ENCODE measurements at places on chromosomes 1 and 21.
A peak's percentile ranks its signal among the peaks of the same experiment; 100 is the strongest.

- no peaks in the 10 kb centered on the region for H3K36me3 ChIP-seq
- H3K27ac ChIP-seq: no peak overlapping the region
- H3K4me3 ChIP-seq: no peak overlapping the region
- no peaks in the 10 kb centered on the region for H3K4me1 ChIP-seq
These were observed 105.9 kb downstream of the LAMC2 start for GRCh38 chr1:183291802-183292514.

- no peak overlapping the region for H3K27ac ChIP-seq
- no peak for DNase-seq
- H3K27me3 ChIP-seq: no peaks in the 10 kb centered on the region
- no peaks in the 10 kb centered on the region for H3K4me1 ChIP-seq
These were observed 408.4 kb downstream of the NTNG1 start for GRCh38 chr1:107549152-107549810.

DNA sequence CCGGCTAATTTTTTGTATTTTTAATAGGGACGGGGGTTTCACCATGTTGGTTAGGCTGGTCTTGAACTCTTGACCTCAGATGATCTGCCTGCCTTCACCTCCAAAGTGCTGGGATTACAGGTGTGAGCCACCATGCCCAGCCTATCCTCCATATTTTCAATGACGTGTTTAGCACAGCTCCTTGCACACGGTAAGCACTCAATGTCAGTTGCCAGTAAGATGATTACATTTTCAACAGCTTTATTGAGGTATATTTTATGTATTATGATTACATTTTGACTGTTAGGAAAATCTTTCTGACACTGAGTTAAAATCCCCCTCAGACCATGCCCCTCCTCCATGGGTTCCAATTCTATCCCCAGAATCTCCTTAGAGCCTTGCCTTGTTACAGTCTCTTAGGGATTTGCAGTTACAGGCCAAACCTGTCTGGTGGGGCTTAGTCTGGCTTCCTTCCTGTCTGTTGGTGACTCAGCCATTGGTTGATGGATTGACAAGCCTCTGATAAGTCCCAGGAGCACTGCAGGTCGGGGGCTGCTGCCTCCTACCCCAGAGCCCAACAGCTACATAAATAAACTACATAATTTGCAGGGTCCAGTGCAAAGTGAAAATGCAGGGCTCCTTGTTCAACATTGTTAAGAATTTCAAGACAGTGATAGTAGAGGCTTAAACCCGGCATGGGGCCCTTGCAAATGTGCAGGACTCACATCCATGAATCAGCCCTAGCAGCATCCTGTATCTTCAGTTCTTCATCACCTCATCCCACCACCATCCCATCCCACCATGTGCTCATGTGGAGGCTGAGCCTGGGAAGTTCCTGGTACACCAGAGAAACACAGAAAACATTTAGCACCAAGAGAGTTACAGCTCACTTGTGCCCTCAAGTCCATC, 23.4 kb downstream of the COA7 start:
- no peaks in the 10 kb centered on the region for H3K27me3 ChIP-seq
- no peaks in the 10 kb centered on the region for H3K4me1 ChIP-seq
- no peak overlapping the region for H3K4me3 ChIP-seq
- no peak for DNase-seq
- H3K36me3 ChIP-seq: no peaks in the 10 kb centered on the region
- no peak overlapping the region for H3K27ac ChIP-seq

DNA sequence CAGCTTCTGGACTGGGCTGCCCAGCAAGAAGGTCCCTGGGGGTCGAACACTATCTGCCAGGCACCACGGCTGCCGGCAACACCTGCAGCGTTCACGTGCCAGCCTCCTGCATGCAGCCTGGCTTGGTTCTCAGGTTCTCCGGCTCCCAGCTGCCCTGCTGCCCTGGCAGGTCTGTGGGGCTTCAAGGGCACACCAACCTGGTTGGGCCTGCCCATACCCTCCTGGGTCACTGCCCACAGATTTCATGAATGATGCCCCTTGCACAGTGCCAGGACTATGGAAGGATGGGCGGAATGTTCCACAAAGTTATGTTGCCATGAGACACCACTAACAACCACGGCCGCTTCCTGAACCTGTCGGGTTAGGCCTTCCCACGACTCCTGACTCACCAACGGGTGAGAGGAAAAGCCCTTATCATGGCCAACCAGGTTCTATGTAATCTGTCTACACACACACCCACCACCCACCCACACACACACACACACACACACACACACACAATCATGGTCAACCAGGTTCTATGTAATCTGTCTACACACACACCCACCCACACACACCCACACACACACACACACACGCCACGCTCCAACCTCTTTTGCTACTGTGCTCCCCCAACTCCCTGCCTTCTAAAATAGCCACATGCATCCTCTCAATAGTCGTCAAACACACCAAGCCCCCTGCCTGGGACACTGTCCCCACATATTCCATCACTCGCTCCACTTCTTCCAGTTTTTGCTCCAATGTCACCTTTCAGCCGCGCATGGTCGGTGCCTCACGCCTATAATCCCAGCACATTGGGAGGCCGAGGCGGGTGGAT, 32.2 kb downstream of the HSPG2 start:
- H3K4me3 ChIP-seq: no peak overlapping the region
- H3K27ac ChIP-seq: no peak overlapping the region
- no peaks in the 10 kb centered on the region for H3K27me3 ChIP-seq
- H3K4me1 ChIP-seq: peaks cover 35% of the 10 kb centered on the region
- no peaks in the 10 kb centered on the region for H3K36me3 ChIP-seq

DNA sequence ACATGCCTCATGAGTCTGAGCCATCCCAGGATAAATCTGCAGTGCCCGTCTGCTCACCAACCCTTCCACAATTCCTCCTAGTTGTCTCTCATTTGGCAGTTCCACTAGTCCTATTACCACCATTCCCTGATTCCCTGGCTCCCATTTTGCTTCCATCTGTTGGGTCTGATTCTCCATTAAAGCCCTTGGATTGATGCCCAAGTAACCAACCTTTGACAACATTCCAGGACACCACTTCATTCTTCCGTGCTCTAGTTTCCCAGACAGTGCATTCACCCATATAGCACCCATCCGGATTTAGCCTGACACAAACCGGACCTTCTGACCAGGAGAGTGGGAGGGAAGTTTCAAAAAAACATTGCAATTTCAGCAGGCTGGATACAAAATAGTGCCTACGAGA, 189.4 kb upstream of the PALMD start:
- no peak for DNase-seq
- H3K36me3 ChIP-seq: no peaks in the 10 kb centered on the region
- H3K27me3 ChIP-seq: no peaks in the 10 kb centered on the region
- H3K27ac ChIP-seq: no peak overlapping the region

DNA sequence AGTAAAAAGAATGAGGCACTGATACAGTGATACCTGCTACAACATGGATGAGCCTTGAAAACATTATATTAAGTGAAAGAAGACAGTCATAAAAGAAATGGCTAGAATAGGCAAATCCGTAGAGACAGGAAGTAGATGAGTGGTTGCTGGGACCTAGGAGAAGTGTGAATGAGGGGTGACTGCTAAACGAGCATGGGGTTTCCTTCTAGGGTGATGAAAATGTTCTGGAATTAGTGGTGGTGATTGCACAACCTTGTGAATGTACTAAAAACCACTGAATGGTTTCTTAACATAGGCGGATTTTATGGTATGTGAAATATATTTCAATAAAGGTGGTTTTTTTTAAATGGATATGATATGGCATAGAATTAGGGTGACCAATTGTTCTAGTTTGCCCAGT, 12.6 kb upstream of the SERINC2 start:
- DNase-seq: no peak
- H3K27me3 ChIP-seq: no peaks in the 10 kb centered on the region
- no peaks in the 10 kb centered on the region for H3K36me3 ChIP-seq
- no peaks in the 10 kb centered on the region for H3K4me1 ChIP-seq
- no peak overlapping the region for H3K4me3 ChIP-seq

DNA sequence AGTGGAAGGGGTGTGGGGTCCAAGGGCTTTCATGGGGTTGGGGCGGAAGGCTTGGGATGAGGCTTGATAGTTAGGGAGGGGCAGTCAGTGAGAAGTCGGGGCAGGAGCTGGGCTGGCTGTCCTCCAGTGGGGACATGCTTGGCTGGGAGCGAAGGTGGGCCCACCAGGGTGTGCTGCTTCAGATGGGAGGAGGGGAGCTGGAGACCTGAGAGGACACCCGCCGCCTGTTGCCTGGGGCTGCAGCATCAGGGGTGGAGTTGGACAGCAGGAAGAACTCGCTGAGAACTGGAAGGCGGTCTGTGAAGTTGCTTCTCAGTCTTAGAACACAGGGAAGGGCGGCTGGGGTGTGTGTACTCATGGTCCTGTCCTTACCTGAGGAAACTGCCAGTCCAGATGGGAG, 1.6 kb downstream of the THEM5 start:
- no peaks in the 10 kb centered on the region for H3K36me3 ChIP-seq
- H3K27me3 ChIP-seq: no peaks in the 10 kb centered on the region
- no peaks in the 10 kb centered on the region for H3K4me1 ChIP-seq

GRCh38 chr1:16156848-16157495, 1.1 kb upstream of the EPHA2 start:
- peaks cover 4% of the 10 kb centered on the region for H3K36me3 ChIP-seq
- peaks cover 43% of the 10 kb centered on the region for H3K4me1 ChIP-seq
- H3K27ac ChIP-seq: peak overlapping the region; percentile 100
- no peaks in the 10 kb centered on the region for H3K27me3 ChIP-seq
- DNase-seq: no peak
- H3K4me3 ChIP-seq: peak overlapping the region; percentile 91

DNA sequence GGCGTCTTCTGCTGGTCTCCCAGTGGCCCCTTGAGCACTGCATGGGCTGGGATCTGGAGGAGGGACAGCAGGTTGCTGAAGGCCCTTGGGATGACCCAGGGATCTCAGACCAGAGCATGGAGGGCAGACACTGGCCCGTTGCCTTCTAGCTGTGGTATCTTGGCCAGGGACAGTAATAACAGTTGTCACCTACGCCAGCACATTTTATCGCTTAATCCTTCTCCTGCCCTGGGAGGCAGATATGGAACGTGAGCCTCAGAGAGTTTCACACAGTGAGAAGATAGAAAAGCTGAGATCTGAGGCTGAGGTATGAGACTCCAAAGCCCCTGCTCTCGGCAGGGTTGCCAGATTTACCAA, 40.1 kb upstream of the RD3 start:
- H3K4me1 ChIP-seq: no peaks in the 10 kb centered on the region
- H3K27ac ChIP-seq: no peak overlapping the region
- H3K4me3 ChIP-seq: no peak overlapping the region
- no peak for DNase-seq

DNA sequence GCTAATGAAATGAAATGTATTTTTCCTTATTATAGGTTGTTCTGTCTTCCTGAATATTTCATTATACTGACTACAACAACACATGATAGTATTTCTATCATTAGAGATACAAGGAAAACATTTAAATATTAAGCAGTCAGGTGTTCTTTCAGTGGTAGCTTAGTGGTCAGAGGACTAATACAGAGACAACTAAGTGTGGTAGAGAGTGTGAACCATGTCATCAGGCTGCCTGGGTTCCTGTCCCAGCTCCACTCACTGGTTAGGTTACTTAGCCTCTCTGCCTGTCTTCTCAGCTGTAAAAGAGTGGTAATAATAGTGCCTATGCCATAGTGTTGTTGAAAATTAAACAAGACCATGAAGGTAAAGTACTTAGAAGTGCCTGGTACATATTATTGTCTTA, 3.9 kb downstream of the UAP1 start:
- H3K27me3 ChIP-seq: no peaks in the 10 kb centered on the region
- 0 out of 2 replicates have a peak overlapping the region, but pooled peaks have one; percentile 95 for H3K4me3 ChIP-seq
- DNase-seq: no peak
- no peak overlapping the region for H3K27ac ChIP-seq
- H3K4me1 ChIP-seq: peaks cover 22% of the 10 kb centered on the region

DNA sequence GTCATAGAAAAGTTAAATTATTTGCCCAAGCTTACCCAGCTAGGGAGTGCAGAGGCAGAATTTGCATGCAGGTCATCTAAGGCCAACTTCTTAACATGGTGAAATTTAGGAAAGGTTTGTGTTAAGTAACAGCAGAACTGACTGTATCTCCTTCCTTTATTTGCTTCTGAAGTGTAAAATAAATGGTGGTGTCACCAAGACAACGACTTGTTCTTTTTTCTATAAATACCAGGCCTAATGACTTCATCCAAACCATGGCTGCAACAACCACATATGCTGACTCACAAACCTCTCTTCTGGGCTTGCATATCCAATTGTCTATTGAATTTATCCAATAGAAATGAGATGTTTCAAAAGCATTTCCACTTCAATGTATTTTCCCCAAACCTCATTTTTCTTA, 19.1 kb downstream of the COL24A1 start:
- H3K36me3 ChIP-seq: no peaks in the 10 kb centered on the region
- no peaks in the 10 kb centered on the region for H3K4me1 ChIP-seq
- H3K4me3 ChIP-seq: no peak overlapping the region
- DNase-seq: no peak
- peaks cover 18% of the 10 kb centered on the region for H3K27me3 ChIP-seq
- no peak overlapping the region for H3K27ac ChIP-seq

DNA sequence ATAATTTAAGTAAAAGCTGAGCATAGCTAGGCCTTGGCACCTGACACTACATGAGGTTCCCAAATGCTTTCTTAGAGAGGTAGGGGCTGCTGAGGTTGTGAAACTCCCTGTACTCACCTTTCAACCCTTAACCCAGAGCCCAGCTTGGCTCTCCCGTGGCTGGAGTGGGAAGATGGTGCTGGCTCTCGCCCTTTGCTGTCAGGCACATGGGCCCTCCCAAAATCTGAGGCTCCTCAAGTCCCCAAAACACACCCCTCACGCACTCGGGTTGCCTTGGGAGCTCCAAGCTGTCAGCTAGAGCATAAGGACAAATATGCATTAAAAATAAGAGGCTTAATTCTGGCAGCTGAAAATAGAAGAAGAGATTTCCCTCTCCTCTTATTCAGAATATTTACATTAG, 46.7 kb upstream of the PLPPR4 start:
- no peak for DNase-seq
- H3K36me3 ChIP-seq: no peaks in the 10 kb centered on the region
- H3K4me1 ChIP-seq: no peaks in the 10 kb centered on the region
- H3K4me3 ChIP-seq: no peak overlapping the region

DNA sequence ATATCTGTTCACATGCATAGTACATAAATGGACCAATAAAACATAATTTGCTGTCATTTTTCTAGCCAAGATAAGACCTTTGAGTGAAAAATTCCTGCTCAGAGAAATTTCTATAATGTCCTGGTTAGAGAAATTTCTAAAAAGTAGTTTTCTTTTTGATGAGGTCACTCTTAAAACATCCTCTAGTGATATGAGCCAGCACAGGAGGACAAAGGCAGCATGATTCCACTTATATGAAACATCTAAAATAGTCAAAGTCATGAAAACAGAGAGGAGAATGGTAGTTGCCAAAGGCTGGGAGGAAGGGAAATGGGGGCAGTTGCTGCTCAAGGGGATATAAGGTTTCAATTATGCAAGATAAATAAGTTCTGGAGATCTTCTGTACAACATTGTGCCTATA, 239.4 kb downstream of the BACH1 start:
- DNase-seq: no peak
- no peaks in the 10 kb centered on the region for H3K4me1 ChIP-seq
- no peaks in the 10 kb centered on the region for H3K27me3 ChIP-seq
- no peaks in the 10 kb centered on the region for H3K36me3 ChIP-seq

DNA sequence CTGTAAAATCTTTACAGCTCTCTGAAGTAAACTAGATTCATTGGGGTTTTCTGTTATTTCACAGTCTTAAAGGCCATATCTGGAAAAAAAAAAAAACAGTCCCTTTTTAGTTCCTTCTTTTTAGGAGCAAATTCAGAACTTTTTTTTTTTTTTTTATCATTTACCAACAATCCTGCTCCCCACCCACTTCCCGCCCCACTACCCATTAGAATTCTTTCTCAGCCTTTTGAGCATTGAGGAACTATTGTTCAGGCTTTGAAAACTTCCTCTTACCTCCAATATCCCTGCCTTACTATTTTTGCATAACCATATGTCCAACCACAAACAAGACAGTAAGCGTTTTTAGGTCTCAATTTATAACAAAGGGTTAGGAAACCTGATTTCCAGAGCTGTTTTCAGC, 330.1 kb downstream of the PLPP3 start:
- no peaks in the 10 kb centered on the region for H3K4me1 ChIP-seq
- H3K36me3 ChIP-seq: no peaks in the 10 kb centered on the region
- H3K27me3 ChIP-seq: no peaks in the 10 kb centered on the region
- H3K27ac ChIP-seq: no peak overlapping the region
